ENCODE measurements at places on chromosomes 11 and 22.

- no peak for DNase-seq
Observed at GRCh38 chr22:24413736-24414385, 13.5 kb upstream of the ADORA2A start.

- no peak for DNase-seq
Observed at GRCh38 chr22:46107753-46108563, 42.4 kb upstream of the PPARA start.

GRCh38 chr22:35894464-35894878, 134.2 kb downstream of the RBFOX2 start:
- no peak for DNase-seq

DNA sequence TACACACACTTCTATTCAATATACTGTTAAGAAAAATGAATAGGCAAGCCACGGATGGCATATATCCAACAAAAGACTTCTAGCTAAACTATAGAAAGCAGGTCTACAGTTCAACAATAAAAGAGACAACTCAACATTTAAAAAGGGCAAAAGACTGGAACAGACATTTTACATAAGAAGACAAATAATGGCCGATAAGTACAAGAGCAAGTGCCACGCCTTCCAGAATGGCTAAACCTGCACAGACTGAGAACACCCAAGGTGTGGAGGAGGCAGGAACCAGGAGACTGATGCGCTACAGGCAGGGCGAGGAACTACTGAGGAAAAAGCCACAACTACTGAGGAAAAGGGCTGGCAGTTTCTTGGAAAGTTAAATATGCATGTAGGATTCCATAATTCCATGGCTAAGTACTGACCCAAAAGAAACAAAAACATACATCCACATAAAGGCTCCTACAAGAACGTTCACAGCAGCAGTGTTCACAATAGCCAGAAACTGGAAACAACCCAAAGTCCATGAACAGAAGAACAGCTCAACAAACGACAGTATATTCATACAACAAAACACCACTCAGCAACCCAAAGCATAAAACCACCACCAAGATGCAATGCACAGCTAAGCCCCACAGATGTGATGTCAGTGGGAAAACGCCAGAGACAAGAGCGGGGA, 9.6 kb upstream of the MOB2 start:
- DNase-seq: no peak

- no peak for DNase-seq
Observed at GRCh38 chr11:131664816-131665215, 294.4 kb downstream of the NTM start.

- no peak for DNase-seq
Observed at GRCh38 chr22:43566021-43566420, 154.2 kb downstream of the MPPED1 start.

DNA sequence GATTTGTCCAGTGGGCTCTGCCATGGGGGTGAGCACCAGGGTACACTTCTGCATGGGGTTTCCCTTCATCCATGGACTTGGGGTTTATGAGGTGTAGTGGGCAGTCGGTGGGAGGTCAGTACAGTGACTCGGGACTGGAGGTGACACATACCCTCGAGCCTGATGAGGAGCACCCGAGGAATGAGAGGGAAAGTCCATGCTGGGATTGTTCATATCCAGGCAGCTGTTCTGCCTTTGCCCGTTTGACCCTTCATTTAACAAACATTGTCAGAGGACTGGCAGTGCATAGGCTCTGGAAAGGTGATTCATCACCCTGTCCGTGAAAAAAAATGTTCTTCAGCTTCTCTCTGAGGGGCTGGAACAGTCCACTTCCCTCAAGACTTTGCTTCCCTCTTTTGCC, 2.7 kb downstream of the NAV2 start:
- no peak for DNase-seq

DNA sequence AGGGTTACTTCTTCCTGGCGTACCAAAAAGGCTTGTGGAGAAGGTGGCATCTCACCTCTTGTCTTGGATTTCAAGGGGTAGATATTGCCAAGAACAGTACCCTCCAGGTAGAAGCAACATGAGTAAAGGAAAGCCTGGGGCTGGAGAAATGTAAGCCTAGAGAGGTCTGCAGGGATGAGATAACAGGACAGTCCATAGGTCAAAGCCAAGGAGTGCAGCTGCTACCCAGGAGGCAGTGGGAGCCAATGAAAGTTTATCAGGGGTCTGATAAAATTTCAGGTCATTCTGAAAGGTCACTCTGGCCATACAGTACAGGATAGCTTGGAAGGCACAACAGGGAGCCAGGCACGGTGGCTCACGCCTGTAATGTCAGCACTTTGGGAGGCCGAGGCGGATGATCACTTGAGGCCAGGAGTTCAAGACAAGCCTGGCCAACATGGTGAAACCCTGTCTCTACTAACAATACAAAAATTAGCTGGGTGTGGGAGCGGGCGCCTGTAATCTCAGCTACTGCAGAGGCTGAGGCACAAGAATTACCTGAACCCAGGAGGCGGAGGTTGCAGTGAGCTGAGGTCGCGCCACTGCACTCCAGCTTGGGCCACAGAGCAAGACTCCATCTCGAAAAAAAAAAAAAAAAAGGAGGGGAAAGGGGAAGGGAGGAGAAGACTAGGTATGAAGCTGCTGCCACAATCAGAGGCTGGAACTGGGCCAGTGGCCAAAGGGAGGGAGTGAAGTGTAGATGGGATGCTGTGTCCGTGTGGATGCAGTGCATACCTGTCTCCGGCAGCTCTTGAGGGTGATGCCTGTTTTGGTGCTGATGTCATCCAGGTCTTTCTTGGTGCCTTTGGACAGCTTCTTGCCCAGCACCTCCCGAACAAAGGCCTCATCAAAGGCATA, 1.2 kb downstream of the FIBP start:
- no peak for DNase-seq

DNA sequence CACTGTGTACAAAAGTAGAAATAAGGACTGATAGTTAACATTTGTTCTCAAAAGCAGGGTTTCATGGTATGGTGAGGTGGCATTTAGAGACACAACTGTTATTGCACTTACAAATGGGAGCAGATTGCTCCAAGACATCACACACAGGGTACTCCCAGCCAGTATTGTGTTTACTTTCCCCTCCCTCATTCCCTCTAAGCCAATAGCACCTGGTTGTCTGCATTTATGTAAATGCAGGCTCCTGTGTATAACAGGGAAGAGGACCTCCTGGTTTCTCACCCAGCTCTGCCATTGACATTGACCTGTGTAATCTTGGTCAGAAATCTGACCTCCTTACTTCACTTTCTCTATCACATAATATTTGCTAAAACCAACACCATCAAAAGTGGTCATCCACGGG, 154.4 kb downstream of the NAV2 start:
- no peak for DNase-seq

DNA sequence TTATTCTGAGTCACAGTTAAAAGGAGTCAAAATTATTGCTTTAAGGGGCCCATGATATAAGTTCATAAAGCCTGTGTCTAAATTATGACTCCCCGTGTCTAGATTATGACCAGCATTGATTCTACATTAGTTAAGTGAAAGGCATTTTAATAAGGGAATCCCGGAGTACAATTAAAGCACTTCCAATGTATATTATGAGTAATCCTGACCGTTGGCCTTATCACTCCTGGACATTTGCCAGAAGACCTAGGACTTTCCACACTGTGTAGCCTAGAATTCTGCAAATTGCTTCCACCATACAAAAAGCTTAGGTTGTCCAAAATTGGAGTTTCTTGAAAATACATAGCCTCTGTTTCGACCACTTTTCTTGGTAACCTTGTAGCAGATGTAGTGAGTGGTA, 1292.6 kb downstream of the LRRC4C start:
- no peak for DNase-seq

Data from naive thymus-derived CD8-positive, alpha-beta T cell (primary cell).